ENCODE measurements at places on chromosomes 6 and 20. TPM values are rescaled to one million over a fixed set of nuclear protein-coding genes. Genes with fewer than 3 reads are reported as not detected.

ZNF322 gene
- total RNA-seq, result 35.0 TPM

DNA sequence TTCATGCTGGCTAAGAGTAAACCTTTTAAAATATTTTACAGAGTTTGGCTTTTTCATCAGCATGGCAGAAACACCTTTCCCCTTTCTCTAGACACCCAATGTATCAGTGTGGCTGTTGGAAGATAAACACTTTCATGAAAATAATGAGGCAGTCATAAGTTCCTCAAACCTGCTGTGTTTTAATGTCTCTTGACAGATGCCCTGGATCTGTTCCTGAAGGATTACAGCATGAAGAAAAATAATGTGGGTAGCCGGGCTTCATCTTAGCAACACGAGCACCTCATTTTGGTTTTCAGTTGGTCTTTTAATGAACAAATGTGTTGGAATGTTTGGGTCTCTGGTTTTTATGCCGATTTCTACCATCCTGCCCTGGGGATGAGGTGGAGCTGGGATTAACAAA lies 45.5 kb upstream of the UNC93A start:
- no peaks in the 10 kb centered on the region for H3K27me3 ChIP-seq
- peaks cover 46% of the 10 kb centered on the region for H3K4me1 ChIP-seq
- H3K27ac ChIP-seq, result peak overlapping the region; percentile 6
- no peak for DNase-seq
- no peaks in the 10 kb centered on the region for H3K36me3 ChIP-seq

DNA sequence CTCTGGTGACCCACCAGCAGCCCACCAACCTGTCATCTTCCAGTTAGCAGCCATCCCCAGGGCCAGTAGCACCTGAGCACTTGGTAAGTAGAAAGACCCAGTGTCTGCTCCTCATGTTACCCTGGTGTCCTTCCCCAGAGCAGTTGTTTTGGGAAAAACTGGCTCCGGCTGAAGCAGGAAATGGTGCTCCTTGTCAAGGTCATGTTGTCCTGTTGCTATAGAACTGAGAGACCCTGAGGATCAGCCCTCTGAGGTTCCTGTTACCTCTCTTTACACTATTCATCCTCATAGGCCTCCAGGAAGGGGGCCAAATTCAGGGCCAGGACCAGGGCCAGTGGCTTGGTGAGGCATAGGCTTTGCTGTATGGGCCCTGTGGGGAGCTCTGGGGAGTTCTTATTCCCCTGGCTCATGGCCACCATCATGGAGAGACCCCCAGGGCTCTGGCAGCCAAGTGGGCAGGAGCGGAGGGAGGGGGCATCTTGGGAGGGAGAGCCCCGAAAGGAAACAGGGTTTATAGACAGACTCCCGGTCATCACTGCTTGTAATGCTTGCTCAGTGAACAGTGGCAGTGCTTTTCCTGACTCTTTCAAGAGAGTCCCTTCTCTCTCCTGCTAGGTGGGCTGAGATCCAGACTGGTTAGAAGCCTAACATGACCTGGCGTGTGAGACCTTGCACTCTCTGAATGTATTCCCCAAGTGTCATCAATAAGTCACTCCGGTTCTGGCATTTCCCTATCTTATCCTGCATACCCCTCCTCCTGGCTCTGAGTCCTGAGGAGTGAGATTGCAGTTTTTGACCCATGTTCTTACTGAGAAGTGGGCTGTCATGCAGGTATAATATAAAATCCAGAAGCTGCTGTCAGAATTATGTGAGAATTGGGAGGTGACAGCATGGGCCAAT lies 50.7 kb downstream of the PPARD start:
- DNase-seq, result no peak
- no peaks in the 10 kb centered on the region for H3K36me3 ChIP-seq
- no peaks in the 10 kb centered on the region for H3K4me1 ChIP-seq
- no peak overlapping the region for H3K4me3 ChIP-seq
- no peak overlapping the region for H3K27ac ChIP-seq

DNA sequence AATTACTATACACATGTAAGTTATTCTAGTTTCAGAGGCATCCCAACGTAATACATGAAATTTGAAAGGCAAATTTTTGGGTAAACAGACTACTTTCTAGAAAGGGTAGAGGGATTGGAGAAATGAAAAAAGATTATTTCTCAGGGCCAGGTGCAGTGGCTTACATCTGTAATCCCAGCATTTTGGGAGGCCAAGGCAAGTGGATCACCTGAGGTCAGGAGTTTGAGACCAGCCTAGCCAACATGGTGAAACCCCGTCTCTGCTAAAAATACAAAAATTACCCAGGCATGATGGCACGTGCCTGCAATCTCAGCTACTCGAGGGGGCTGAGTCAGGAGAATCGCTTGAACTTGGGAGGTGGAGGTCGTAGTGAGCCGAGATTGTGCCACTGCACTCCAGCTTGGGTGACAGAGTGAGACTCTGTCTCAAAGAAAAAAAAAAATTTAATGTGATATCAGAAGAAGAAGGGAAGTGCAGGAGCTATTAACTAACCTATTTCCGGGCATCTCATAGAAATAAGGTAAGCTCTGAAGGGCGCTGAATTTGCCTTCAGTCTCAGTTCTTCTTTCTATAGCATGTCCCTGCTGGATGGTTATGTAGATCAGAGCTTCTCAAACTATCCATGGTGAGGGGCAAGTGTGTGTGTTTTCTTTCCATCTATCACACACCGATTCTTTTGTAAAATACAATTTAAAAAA lies 100.3 kb upstream of the MTHFD1L start:
- H3K27me3 ChIP-seq, result no peaks in the 10 kb centered on the region
- peaks cover 6% of the 10 kb centered on the region for H3K4me1 ChIP-seq
- DNase-seq, result no peak
- no peaks in the 10 kb centered on the region for H3K36me3 ChIP-seq
- no peak overlapping the region for H3K27ac ChIP-seq
- no peak overlapping the region for H3K4me3 ChIP-seq

DNA sequence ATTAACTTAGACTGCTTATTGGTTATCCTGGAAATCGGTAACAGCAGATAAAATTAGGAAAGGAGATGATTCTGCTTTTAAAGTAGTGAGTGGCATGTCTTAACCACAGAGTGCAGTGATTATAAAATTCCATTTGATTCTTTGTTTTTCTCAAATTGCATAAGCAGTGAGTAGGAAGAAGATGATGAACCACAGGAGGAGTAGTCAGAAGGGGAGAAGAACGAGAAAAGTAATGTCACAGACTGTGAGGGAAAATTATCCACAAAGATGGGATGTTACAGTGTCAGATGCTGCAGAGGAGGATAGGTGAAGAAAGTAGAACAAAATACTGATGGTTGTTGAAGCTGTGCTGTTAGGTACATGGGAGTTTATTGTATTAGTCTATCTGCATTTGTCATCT lies 63.0 kb downstream of the ITCH start:
- no peak overlapping the region for H3K4me3 ChIP-seq
- no peak overlapping the region for H3K27ac ChIP-seq
- peaks cover 14% of the 10 kb centered on the region for H3K36me3 ChIP-seq
- no peaks in the 10 kb centered on the region for H3K4me1 ChIP-seq
- no peak for DNase-seq

DNA sequence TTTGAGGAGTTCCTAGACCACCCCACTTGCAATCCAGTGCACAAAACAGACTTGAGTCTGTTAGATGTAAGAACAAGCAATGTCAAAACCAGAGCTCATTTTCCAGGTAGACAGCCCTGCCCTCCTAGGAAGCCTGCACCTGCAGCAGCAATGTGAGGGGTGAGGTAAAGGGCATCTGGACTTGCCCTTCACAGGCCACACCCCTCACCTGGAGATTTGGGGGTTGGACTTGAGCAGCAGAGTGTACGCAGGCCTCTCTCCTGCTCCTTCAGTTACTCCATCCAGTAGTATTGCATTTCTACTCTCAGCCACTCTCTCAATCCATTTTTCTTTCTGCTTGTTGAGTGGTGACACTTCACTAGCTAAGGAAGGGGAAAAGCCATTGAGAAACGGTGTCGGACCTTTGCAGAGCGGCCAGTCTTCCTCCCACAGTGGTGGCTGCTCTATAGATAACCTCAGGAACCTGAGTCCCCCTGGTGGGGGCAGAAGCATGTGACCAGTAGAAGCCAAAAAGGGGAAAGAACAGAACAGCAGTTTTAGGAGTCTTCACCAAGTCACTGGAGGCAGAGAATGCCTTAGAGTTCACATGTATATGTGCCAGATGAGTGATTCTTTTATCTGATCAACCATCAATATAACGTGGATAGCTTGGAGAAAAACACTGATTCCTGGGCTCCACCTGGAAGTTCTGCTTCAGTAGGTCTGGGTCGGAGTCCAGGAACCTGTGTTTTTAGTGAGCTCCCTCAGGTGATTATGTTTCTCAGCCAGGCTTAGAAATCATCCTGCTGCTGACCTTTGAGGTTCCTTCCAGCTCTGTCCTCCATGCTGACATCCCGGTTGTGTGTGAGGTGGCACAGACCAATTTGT lies 28.0 kb downstream of the ARFGEF2 start:
- H3K27me3 ChIP-seq, result no peaks in the 10 kb centered on the region
- peaks cover 2% of the 10 kb centered on the region for H3K4me1 ChIP-seq
- DNase-seq, result peak; percentile 51
- H3K4me3 ChIP-seq, result no peak overlapping the region
- peaks cover 23% of the 10 kb centered on the region for H3K36me3 ChIP-seq

DNA sequence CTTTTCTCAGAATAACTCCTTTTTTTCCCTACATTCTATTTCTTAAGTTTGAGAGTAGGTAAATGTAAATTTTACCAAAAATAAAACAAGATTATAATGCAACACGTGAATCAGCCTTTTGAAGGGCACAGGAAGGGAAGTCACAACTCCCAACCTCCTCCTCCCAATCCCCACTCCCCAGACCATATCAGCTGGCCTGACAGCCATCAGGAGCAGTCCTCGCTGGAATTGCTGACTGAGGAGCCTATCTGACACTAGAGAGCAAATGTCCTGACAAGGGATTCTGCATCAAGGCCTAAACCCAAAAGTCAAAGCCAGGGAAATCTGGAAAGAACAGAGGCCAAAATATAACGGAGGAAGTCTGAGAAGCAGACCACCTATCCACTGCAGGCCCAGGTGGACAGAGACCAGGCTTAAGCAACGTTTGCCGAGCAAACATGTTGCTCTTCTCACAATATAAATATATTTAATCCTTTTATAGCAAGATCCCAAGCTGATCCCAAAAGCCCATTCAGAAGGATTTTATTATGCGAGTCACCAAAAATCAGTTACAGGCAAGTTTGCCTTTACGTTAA lies 2.5 kb downstream of the RRAGD start:
- no peak overlapping the region for H3K27ac ChIP-seq
- H3K4me1 ChIP-seq, result peaks cover 13% of the 10 kb centered on the region
- DNase-seq, result no peak
- peaks cover 16% of the 10 kb centered on the region for H3K27me3 ChIP-seq

DNA sequence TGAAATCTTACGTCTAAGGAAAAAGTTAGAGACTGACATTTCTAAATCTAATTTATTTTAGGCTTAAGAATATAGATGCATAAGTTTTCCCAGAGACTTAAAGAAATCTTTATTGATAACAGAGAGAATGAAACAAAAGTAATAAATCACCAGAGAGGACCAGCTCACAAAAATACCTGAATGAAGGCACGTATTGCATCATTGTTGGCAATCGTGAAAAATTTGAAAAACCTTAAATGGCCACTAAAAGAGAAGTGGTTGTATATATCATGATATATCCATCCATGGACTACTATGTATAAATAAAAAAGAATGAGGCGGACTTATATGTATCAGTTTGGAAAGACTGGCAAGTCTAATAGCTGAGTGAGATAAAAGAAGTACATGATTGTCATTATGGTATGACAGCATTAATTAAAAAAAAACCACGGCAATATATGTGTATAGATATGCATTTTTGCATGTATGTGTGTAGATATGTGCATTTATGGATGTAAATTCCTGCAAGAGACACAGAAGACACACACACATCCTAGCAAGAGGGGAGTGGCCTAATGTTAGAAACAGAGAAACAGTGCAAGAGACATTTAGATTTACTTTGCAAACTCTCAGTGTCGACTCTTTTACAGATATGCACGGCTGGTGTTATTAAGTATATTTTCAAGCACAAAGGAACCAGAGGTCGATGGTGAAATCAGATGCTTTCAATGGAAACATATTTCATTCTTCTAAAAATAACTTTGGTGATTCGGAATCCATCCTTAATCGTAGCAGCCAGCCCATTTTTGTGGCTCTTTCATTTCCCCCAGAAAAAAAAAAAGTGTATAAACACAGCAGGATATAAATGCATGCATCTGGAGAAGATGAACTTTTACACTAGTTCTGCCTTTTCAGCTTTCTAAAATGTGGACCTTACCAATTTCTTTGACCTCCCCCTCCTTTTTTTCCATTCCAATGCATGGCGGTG lies 156.1 kb upstream of the SALL4 start:
- H3K4me3 ChIP-seq, result no peak overlapping the region
- H3K4me1 ChIP-seq, result peaks cover 19% of the 10 kb centered on the region
- H3K27me3 ChIP-seq, result no peaks in the 10 kb centered on the region
- H3K27ac ChIP-seq, result no peak overlapping the region
- DNase-seq, result no peak
- H3K36me3 ChIP-seq, result no peaks in the 10 kb centered on the region

- H3K4me1 ChIP-seq, result no peaks in the 10 kb centered on the region
- H3K4me3 ChIP-seq, result no peak overlapping the region
- H3K36me3 ChIP-seq, result no peaks in the 10 kb centered on the region
- H3K27ac ChIP-seq, result no peak overlapping the region
Measured at GRCh38 chr20:48689388-48689787, 138.4 kb downstream of the PREX1 start.

GRCh38 chr6:21804941-21805610 lies 211.5 kb downstream of the SOX4 start:
- H3K4me1 ChIP-seq, result peaks cover 21% of the 10 kb centered on the region
- no peak for DNase-seq
- no peak overlapping the region for H3K4me3 ChIP-seq
- H3K27ac ChIP-seq, result no peak overlapping the region
- no peaks in the 10 kb centered on the region for H3K27me3 ChIP-seq
- H3K36me3 ChIP-seq, result no peaks in the 10 kb centered on the region

WFDC12 gene
- not detected for total RNA-seq

HMGCLL1 gene
- 0.41 TPM for total RNA-seq

DNA sequence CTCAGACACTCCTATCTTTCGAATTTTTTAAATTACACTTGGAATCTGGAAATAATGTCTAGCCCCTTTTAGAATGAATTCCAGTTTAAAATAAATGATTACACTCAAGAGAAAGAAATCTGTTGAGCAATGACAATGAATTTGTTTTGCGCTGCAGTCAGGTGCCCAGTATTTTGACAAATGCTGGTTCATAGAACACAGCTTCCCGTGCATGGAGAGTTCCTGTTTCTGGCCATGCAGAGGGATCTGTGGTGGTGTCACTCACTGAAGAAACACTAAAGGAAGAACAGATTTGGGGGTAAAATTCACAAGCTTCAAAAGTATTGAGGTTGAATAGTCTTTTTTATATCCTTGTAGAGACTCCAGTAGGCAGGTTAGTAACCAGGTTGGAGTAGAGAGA lies 113.4 kb upstream of the CEP85L start:
- H3K4me3 ChIP-seq, result no peak overlapping the region
- no peak overlapping the region for H3K27ac ChIP-seq
- H3K36me3 ChIP-seq, result no peaks in the 10 kb centered on the region
- no peaks in the 10 kb centered on the region for H3K27me3 ChIP-seq
- no peak for DNase-seq

RREB1 gene
- total RNA-seq, result 34.7 TPM

DNA sequence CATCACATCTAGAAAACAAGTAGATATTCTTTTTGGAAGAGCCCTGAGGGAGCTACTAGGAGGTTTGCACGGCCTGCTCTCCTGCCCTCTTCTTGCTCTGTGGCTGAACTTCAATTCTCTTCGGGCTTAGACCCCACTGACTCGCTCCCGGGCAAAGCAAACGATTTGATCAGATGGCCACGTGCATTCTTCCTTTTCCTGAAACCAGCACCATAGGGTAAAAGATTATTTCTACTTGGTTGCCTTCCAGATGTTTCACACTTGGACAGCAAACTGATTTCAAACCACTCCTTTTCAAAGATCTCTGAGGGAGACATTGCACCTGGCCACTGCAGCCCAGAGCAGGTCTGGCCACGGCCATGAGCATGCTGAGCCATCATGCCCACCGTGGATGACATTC lies at the start of gene SLC22A1:
Gene SLC22A1, plus strand, starts transcription at position 258 of the 400 bp plus-strand sequence. Its CDS starts 121 bp downstream, at position 379.
- H3K36me3 ChIP-seq, result no peaks in the 10 kb centered on the region
- no peaks in the 10 kb centered on the region for H3K4me1 ChIP-seq
- no peak for DNase-seq

Measured in H1 (cell line).